ENCODE measurements at places on chromosomes 6 and 20. TPM values are rescaled to one million over a fixed set of nuclear protein-coding genes. Genes with fewer than 3 reads are reported as not detected.

SAYSD1 gene
- 8.7 TPM for total RNA-seq

TP53TG5 gene
- total RNA-seq: under 0.01 TPM

ENPP5 gene
- total RNA-seq: 0.46 TPM

SNX21 gene
- 46.2 TPM for total RNA-seq

FNDC11 gene
- total RNA-seq: 0.46 TPM

VSTM2L gene
- total RNA-seq: 1.1 TPM

CALHM6 gene
- 2.3 TPM for total RNA-seq

LPIN3 gene
- total RNA-seq: 6.0 TPM

IFNGR1 gene
- 79.0 TPM for total RNA-seq

KCNS1 gene
- 0.14 TPM for total RNA-seq

CCM2L gene
- not detected for total RNA-seq

KIFC1 gene
- total RNA-seq: 1.4 TPM

GABRR1 gene
- total RNA-seq: not detected

MYB gene
- total RNA-seq: 0.14 TPM

SIM1 gene
- not detected for total RNA-seq

RIMS4 gene
- total RNA-seq: under 0.01 TPM

SERINC3 gene
- 157 TPM for total RNA-seq

PROKR2 gene
- not detected for total RNA-seq

MUC22 gene
- not detected for total RNA-seq

OR2H1 gene
- 0.14 TPM for total RNA-seq

TMC2 gene
- total RNA-seq: 0.18 TPM

DLL1 gene
- total RNA-seq: 0.46 TPM

SPDEF gene
- under 0.01 TPM for total RNA-seq

ECT2L gene
- total RNA-seq: not detected

TRIM15 gene
- total RNA-seq: not detected

OR2B3 gene
- total RNA-seq: not detected

FLOT1 gene
- total RNA-seq: 90.2 TPM

PARD6B gene
- total RNA-seq: 0.37 TPM

CGAS gene
- total RNA-seq: 4.3 TPM

Measured in smooth muscle cell of bladder (primary cell).